Femur (tissue), 1 donor: ENCODE measurements at places on chromosomes 6 and 20.

DNA sequence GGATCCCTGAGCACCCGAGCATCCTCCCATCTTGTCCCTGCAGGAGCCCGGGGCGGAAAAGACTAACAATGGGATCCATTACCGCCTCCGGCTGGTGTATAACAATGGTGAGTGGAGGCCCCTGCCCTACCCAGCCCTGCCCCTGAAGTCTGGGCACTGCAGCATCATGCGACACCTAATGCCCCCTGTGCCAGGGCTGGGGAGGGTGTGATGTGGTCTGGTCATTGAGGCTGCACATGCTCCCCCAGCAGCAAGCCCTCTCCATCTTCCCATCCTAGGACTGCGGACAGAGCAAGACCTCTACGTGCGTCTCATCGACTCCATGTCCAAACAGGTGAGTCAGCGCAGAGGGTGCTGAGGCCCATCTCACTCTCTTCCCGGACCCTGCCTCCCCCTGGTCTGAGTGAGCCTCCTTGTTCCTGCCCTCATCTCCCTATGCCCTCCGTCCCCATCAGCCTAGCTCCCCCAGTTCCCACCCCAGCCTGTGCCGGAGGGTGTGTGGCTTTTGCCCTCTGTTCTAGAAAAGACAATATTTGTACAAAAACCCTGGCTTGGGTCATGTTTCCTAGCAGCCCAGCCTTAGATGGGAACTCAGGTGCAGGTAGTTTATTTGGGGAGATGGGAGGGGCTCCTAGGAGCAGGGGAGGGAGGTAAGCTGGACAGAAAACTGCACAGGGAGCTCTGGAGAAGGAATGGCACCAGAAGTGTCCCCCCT lies 13.5 kb downstream of the EBF4 start:
- no peak for DNase-seq

GRCh38 chr6:126526547-126526946 lies 186.6 kb downstream of the CENPW start:
- DNase-seq = no peak

DNA sequence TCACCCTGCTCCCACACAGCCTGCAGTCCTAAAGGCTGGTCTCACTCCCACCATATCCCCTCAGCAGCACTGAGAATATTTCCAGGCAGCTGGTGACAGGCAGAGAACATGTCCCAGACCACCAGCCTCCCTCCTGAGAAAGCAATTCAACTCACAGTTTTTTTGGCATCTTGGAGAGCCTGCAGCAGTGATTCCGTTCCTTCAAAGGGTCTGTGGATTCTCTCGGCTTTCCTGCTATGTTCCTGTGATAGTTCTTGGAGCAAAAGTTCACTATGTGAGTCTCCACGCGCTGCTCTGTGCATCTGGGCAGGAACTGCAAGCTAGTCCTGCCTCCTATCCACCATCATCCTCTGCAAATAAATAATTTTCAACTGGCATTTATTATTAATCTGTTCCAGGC lies 448.3 kb upstream of the HSF2 start:
- DNase-seq = no peak

DNA sequence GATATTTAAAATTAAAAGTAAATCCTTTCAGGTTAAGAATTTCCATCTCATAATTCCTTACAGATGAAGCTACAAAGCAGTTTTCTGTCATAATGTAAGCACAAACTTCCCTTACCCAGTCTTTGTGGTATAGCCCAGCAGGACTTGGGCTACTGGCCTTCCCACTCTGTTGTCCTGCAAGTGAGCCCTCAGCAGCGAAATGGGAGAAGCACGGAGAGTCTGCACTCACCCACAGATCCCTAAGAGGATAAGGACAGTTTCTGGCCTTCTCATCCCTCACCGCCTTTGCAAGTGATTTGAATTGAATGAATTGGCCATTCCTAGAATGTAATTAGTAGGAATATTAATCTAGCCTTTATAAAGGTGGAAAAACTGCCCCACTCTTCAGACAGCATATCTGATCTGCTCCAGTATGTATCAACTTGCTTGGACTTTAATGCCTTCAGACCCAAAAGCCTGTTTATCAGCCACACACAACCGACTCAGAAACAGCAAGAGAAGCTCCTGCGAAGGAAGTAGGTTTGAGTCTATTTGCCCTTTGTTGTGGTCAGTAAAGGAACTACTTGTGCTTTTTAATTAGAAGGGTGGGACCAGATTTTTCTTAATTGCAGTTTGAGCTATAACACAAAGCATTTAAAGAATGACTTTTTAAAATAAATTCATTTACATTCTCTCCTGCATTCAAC lies 29.9 kb upstream of the PRDM1 start:
- no peak for DNase-seq

- DNase-seq = no peak
Observed at GRCh38 chr6:16824845-16825685, 63.8 kb upstream of the ATXN1 start.

- no peak for DNase-seq
Observed at GRCh38 chr20:57847104-57847503, 137.3 kb upstream of the PMEPA1 start.

- no peak for DNase-seq
Observed at GRCh38 chr6:148997865-148998264, 251.0 kb downstream of the UST start.

- peak; percentile 95 for DNase-seq
Observed at GRCh38 chr6:32970413-32971241, 2.2 kb downstream of the BRD2 start.

DNA sequence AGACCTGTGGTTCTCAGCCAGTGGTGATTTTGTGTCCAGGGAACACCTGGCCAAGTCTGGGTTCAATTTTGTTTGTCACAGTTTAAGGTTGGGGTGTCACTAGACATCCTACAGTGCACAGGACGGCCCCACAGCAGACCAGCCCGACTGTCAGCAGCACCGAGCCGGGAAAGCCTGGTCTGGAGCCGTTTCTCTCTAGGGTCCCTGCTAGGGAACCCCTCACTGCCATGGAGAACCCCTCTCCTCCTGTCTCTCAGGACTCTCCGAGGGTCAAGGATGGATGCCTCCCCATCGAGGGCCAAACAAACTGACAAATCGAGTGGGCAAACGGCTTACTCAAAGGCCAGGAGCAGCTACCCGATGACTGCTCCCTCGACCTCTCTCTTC lies 15.8 kb upstream of the STX16 start:
- no peak for DNase-seq

DNA sequence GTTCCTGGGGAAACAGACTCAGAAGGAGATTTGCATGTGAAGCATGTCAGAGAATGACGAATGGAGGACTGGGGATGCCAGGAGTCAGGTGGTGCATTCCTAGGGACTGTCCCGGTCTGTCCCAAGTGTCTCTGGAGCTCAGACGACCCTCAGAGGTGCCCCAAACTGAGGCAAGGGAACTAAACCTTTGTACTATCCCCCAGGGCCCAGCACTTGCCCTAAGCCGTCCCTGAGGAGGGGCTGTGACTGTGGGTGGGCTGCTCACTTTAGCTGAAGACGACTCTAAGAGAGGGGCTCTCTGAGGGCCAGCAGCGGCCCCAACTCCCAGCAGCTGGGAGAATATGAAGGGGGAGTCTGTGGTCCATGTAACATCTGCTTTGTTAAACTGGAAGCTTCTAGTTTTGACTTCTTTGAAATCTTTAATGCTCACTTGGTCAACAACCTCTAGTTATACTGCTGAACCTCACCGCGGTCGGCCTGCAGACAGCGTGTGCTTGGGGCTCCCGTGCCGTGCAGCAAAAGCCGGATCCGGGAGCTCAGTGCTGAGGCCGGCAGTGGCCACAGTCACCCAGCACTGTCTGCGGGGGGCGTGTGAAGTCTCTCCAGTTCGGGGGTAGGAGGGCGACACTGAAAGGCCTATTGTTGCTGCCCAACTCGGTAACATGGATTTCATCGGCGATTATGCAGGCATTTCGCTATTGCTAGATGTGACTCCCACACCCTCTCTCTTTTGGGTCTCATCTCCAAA lies 34.2 kb downstream of the TUBB2B start:
- DNase-seq = no peak

- DNase-seq = no peak
Observed at GRCh38 chr6:39924283-39924682, 10.0 kb downstream of the MOCS1 start.

DNA sequence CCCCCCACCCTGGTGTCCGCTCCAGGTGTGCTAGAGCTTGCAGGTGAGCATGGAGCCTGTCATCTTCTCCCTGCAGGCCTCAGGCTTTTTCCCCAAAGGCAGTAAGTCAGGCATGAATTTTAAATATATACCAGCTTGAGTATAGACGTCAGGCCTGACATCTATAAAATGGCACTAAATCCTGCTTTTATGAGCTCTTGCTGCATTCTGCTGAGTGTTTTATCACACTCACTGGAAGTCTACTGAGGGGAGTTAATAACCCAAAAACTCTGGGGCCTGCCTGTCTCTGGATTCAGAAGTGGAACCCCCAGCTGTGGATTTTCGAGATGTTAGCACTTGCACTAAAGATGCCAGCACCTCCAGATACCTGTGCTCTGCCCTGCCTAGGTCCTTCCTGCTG lies 133.4 kb upstream of the TOP1 start:
- no peak for DNase-seq

DNA sequence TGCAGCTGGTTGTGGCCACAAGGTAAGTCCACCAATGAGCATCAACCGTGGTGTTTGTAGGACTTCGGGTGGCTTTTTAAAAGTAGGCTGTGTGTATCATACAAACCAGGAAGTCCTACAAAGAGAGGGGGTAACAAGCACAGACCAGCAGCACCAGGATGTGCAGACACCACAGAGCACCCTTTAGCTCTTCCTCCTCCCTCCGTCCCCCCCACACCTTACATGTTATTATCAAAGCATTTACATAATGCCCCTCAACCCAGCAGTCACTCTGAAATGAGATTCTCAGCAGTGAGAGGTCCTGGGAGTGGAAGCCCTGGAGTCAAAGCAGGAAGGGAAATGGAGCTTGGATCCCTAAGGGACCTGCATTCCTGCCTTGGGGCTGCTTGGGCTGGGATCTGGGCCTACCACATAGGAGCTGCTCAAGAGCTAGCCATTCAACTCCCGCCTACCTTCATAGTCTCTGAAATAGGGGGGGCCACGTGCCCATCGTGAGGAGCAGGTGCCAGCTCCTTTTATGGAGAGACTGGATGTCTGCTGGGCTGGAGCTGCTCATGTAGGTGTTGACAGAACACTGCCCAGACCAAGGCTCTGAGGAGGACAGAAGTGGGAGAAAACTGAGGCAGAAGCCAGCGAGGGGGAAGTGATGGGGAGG lies 90.6 kb downstream of the PSMB1 start:
- DNase-seq = no peak

DNA sequence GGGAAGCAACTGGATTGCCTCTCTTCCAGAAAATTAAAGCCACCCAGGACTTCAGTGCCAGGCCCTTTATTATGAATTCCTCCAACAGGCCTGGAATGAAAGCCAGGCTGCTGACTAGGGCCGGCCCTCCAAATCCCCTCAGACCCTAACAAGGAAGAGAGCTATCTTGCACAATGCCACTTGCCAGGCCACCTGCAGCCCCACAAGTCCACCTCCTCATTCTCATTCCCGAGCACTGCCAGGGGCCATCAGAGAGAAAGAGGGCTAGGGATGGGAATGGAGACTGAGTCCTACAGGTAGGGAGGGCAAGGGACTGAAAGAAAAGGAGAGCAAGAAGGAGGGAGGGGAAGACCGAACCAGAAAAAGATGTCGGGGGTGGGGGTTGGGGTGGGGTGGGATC lies 86.5 kb downstream of the MRPL14 start:
- peak; percentile 6 for DNase-seq

DNA sequence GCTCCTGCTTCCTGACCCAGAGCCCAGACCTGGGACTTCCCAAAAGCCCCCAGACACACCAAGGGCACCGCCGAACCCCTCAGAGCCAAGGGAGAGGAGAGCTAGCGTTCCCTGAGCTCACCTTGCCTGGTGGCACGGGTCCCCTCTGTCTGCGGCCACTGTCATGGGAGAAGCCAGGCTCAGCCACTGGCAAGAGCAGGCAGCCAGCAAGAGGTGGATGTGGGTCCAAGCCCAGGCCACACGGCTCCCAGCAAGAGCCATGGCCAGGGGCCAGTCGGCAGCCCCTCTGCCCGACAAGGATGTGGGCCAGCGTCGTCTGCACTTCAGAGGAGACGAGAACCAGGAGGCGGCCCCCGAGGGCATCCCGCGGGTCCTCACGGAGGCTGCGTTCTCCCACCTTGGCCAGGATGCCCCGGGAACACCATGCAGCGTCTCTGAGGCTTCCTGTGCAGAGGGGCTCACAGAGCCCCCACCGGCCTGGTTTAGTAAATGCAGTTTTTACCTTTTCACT lies 2.2 kb upstream of the PPDPF start:
- DNase-seq = peak; percentile 24

GRCh38 chr6:106763361-106763760 lies 134.0 kb downstream of the QRSL1 start:
- DNase-seq = no peak

DNA sequence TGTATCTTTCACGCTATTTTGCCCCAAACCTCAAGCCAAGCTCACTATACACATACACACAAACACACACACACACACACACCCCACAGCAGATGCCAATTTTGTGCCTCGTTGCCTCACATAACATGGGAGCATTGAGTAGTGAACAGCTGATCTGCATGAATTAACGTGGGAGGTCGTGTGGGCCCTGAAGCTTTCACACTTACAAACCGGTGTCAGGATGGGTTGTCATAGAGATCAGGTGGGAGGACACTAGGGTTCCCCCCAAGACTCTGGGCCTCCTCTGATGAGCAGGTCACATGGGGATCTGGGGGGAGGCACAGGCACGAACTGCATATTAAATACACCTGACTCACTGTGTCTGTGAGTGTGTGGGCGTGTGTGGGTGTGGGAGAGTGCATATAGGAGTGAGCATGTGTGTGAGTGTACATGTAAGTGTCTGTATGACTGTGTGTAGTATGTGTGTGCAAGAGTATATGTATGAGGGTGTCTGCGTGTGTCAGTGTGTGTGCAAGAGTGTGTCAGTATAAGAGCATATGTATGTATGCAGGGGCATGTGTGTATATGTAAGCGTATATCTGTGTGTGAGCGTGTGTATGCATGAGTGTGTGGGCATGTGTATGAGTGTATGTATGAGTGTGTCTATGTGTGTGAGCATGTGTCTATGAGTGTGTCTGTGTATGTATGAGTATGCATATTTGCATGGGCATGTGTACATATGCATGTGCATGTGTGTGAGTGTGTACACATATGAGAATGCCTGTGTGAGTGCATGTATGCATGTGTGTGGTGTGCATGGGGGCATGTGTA lies 370.4 kb downstream of the PREX1 start:
- no peak for DNase-seq

GRCh38 chr6:100506651-100507050 lies 41.9 kb upstream of the SIM1 start:
- DNase-seq = no peak

GRCh38 chr6:4179960-4180651 lies 44.7 kb upstream of the ECI2 start:
- DNase-seq = no peak

DNA sequence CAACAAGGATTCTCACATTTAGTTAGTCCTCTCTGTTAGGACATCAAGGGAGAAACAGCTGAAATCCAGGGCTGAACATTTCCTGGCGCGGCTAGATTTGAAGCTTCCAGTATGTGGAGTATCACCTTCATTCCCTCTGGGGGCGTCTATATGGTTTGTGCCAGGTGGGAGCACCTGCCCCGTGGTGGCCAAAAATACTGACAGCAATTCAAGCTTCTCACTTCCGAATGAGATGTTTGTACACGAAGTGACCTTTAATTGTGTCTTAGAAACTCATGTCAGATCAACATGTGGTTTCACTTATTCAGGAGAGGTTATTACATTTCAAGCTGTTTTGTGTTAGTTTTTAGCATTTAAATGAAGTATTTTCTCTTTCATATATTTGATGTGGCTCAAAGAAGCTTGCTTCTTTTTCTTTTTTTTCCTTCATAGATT lies 67.3 kb upstream of the ZNF217 start:
- DNase-seq = peak; percentile 49
